ENCODE measurements at places on chromosomes 11 and 22.

DNA sequence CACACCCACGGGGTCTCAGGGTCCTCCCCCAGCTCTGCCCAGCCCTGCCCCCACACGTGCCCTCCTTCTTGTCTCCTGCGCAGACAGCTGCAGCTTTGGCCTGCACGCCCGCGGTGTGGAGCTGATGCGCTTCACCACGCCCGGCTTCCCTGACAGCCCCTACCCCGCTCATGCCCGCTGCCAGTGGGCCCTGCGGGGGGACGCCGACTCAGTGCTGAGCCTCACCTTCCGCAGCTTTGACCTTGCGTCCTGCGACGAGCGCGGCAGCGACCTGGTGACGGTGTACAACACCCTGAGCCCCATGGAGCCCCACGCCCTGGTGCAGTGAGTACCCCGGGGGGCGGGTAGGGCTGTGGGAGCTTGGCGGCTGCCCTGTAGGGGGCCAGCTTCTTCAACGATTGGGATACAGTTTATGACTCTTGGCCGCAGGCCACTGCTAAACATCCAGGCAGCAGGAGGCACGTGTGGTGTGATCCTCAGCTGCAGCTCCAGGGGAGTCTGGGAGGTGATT, 30.8 kb downstream of the ST14 start:
- no peak for DNase-seq

- DNase-seq: no peak
Observed at GRCh38 chr11:71470946-71471345, 17.9 kb downstream of the NADSYN1 start.

DNA sequence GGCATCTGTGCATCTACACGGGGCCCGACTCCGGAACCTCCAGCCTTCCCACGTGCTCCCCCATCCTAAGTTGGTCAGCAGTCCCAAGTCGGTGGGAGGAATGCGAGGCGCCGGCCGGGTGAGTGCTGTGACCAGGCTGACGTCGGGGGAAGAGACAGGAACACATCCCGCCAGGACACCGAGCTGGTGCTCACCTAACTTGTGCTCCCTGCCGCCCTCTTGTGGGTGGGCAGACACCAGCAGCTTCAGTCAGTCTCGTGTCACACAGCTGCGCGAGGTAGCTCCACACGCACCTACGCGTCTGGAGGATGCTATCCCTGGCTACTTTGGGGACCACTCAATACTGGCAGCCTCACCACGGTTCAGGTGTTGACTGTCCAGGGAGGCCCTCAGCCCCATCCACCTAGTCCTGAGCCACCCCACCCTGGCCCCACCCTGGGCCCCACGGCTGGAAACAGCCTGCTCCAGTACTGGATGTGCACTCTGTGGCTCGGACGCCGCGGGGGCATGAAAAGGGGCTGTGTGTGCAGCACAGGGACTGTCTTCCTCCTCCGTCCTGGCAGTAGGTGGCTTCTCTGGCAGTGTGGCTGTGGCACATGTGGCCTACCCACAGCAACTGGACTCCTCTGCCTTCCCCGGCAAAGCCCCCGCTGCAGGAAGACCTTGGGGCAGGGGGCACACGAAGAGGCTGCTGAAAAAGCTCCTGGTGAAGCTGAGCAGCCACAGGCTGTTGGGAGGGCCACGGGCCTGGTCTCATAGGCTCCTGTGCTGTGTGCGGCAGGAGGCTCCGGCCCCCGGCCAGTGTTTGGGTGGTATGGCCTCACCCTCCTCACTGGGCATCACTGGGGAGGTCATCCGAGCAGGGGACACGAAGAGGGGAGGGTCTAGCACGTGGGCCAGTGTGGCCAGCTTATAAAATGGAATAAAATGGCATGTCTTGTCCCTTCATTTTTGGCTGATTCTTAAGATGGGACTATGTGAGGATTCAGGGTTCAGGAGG, 11.2 kb upstream of the BID start:
- no peak for DNase-seq

DNA sequence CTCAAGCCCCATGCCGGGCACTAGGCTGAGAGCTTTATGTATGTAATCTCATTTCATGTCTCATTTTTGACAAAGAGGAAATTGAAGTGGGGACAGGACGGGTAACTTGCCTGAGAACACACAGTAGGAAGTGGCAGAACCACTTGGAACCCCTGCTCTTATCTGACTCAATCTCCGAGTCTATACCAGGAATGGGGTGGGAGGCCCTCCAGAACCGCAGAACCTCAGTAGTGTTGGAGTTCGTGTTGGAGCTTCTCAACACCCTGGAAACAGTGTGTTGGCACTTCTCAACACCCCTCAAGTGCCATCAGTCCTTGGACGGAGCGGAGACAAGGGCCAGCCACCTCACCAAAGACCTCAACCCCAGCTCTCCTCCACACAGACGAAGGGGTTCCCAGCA, 38.8 kb upstream of the POLA2 start:
- no peak for DNase-seq

DNA sequence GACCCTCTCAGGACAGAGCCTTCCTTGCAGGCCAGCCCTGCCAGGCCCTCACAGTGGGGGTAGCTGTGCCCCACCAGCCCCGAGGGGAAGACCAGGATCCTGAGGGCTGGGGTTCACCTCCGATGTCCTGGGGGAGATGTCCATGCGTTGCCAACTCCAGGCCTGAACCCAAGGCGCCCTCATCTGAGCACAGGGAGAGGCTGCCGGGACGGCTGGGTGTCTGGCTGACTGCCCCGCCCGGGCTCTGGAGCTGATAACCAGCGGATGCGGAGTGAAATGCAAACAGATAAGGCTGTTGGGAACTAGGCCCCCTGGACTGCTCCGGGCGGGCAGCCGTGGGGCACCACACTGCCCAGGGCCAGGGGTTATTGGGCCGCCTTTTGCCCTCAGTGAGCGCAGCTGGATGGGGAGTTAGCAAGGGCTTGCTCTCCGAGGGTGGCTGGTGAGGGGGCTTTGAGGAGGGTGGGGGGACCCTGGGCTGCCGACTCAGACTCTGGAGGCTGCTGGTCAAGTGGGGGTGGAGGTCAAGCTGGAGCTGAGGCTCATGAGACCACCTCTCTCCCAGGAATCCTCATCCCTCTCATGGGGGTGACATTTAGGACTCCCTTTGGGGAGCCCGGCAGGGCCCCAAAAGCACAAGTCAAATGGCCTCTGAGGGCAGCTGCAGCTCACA, 5.6 kb upstream of the MUC6 start:
- no peak for DNase-seq

DNA sequence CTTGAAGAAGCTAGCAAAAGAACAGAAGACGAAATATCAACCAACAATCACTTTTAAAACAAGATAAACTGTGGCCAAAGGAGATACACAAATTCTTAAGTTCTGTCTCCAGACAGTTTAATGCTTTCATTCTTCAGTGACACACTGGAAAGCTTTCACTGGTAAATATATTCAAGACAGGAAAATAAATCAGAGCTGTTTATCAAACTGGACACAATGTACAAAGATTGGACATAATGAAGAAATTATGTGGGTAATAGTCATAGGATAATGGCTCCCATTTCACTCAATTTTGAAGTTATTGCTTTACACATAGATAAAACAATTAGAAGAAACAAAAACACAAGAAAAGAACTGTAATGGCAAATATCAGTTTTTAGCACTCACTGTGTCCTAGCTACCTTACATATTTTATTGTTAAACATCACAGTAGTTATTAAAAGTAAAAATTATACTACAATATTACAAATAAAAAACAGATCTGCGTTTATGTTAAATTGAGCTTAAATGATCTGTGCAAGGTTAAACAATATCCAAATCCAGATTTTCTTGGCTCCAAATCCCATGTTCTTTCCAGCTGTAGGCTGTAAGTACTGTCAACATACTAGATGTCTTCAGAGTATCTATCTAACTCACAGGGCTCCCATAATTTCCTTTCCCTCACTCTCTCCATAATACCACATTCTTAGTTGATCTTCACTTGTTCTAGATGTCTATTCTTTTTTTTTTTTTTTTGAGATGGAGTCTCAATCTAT, 38.6 kb upstream of the NOX4 start:
- no peak for DNase-seq

- DNase-seq: no peak
Observed at GRCh38 chr22:30305519-30305905, 16.2 kb upstream of the CASTOR1 start.

GRCh38 chr22:27800250-27801201, 1.0 kb downstream of the MN1 start:
- DNase-seq: no peak

DNA sequence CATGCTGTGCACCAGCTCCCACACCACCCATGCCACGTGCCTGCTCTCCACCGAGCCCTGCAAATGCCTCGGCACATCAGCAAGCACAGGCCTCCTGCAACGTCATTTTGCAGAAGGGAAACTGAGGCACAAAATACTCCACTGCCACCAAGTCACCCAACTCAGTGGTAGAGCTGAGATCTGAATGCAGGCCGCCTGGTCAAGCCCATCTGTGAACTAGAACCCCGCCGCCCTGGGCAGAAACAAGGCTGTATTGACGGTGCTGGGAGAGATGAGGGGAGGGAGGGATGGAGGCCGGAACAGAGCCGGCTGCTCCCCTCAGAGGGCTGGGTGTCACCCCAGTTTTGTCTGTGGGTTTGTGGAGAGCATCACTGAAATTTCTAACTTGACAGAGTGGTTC, 81.4 kb downstream of the CDKN1C start:
- DNase-seq: no peak

DNA sequence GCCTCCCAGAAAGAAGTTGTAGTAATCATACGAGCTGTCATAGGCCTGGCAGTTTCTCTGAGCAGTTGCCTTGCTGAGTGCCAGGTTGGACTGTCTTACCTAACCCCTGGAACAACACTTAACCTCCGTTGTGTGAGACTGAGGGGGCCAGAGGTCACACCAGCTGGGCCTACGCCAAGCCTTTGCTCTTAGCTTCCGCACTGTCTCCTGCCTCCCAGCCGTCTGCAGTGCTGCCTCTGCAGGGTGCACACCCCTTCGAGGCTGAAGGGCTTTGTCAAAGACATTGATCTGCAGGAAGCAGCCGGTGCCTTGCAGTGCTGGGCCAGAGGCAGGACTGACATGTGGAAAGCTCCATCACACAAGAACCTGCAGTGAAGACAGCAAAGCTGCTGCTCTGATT, 16.7 kb downstream of the TAB1 start:
- no peak for DNase-seq

DNA sequence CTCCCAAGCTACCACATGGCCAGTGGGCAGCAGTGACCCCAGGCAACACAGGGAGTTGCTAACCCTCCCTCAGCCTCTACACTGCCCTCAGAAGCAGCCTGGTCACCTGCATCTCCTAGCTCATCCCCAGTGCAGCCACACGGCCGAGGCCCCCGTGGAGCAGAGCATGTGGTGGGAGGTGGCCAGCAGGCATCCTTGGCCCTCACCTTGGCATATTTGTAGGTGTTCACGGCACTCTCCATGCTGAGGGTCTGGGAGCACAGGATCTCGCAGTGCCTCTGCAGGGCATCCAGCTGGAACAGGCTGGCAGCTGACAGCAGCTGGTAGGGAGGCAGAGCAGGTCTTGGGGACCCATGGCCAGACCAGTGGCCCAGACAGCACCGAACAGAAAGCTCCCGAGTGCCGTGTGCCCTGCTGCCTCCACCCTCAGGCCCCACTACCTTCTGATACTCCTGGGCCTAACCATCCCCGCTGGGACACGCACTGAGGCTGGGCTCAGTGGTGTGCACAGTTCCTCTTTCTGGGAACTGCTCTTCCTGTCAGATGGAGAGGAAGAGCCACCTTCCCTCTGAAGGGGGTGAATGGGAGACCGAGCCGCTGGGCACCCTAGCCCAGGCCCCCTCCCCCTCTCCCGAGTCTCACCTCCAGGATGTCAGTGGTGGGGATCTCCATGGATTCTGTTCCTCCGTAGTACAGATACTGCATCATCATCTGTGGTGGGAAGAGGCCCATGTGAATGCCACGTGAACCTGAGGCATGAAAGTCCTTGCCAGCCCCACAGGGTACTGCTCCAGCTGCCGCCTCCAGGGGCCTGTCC, 48.8 kb downstream of the NAT10 start:
- no peak for DNase-seq

- no peak for DNase-seq
Observed at GRCh38 chr11:1755344-1755691, 4.9 kb upstream of the IFITM10 start.

DNA sequence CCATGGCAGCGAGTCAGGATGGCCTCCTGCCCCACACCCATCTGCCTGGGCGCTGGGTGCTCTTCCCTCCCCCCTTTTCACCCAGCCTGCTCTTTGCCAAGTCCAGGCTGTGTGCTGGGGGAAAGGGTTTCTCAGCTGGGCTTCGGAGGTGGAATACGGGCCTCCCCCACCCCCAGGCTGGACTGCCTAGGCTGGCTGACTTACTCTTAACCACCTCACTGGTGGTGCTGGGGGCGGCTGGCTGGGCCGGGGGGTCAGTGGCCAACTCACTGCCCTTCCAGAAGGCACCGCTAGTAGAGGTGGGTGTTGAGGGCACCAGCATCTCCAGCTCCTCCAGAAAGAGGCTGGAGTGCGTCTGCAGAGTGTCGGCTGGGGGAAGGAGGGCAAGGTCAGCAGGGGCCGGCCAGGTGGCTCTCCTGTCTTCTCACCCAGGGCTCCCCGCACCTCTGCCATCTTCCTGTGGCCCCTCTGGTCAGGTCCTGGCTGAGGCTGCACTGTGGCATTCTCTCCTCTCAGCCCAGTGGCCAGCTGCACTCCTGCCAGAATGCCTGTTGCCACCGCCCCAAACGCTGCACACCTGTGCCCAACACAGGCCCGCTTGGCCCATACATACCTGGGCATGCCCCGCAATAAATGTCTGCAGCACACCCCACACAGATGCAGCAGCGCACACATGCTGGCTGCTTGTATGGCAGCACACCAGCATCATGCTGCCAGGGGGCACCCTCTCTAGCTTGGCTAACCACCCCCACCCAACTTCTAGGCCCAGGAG, 9.7 kb downstream of the PITPNM1 start:
- no peak for DNase-seq

DNA sequence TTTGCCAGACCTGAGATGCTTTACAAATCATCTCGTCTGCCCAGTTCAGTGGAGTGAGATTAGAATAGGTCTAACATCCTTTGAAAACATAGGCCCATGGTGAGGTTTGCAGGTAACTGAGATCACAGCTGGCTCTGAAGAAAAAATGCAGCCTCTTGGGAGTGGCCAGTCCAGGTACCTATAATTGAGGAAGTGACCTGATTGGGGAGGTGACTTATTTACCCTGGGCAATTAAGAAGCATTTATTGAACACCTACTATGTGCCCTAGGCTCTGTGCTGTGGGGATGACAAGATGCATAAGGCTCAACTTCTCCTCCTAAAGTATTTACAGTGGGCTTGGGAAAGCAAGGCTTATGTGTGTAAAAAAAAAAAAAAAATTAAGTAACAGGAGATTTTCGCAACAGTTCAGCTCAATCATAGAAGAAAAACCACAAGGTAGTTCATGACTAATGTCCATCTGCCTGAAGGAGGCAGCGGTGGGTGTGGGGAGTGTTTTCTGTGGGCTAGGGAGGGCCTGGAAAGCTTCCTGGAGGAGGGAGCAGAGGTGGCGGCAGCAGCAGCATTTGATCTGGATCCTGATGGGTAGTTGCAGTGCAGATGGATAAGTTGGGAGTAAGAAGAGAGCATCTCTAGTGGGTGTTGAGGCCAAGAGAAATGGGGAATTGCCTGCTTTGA, 16.1 kb downstream of the MICAL2 start:
- no peak for DNase-seq

GRCh38 chr11:37394236-37394870, 796.3 kb upstream of the RAG2 start:
- DNase-seq: no peak

Measured in stimulated activated CD8-positive, alpha-beta memory T cell treated with anti-CD3 and anti-CD28 coated beads, Interleukin-15, amount 100 ng/mL, for 4 hours (primary cell).